ENCODE measurements at places on chromosomes 3 and 15.

DNA sequence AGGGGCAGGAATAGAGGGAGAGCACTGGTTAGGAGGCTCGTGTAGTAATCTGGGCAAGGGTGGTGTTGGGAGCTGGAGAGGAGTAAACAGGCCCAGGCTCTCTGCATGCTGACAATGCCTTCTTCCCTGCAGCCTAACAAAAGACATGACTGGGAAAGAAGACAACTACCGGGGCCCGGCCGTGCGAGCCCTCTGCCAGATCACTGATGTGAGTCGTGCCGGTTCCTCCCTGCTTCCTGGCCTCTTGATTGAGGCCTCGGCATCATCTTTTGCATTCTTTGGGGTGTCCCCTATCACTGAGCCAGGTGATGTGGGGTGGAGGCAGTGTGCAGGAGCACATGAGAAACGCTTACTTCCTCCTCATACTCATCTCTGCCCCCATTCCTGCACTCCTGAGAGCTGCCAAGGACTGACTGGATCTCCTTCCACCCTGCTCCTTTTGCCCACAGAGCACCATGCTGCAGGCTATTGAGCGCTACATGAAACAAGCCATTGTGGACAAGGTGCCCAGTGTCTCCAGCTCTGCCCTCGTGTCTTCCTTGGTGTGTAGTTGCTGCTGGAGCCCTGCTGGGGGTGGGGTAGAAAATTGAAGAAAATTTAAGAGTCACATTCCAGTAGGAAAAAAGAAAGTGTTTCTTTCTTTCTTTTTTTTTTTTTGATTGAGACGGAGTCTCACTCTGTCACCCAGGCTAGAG is 5.3 kb downstream of the COPG1 start:
- DNase-seq = no peak

GRCh38 chr3:34178415-34178814 is 380.0 kb downstream of the PDCD6IP start:
- no peak for DNase-seq

DNA sequence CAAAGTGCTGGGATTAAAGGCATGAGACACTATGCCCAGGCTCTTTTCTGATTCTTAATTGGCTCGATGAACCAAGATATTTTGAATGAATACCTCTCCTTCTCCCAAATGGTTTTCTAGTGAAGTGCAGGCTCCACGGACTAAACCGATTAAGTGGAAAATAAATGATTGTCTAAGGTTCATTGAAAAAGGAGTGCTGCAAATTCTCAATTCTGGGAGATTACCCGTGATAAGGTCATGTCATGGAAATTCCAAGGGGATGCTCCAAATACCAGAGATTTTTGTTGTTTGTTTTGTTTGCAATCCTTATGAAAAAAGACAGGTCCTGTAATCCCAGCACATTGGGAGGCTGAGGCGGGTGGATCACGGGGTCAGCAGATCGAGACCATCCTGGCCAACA is 406.9 kb upstream of the TBL1XR1 start:
- DNase-seq = no peak

GRCh38 chr15:22959321-22960101 is 20.7 kb downstream of the CYFIP1 start:
- no peak for DNase-seq

GRCh38 chr3:156983559-156983958 is 157.4 kb downstream of the LEKR1 start:
- no peak for DNase-seq

- no peak for DNase-seq
Observed at GRCh38 chr15:79816571-79816970, 80.2 kb downstream of the MTHFS start.

GRCh38 chr15:39213385-39213840 is 367.5 kb upstream of the THBS1 start:
- DNase-seq = peak; percentile 31

Measured in mesothelial cell of epicardium (in vitro differentiated cells).